AG10803 (cell line): ENCODE measurements at places on chromosomes 3 and 15.

DNA sequence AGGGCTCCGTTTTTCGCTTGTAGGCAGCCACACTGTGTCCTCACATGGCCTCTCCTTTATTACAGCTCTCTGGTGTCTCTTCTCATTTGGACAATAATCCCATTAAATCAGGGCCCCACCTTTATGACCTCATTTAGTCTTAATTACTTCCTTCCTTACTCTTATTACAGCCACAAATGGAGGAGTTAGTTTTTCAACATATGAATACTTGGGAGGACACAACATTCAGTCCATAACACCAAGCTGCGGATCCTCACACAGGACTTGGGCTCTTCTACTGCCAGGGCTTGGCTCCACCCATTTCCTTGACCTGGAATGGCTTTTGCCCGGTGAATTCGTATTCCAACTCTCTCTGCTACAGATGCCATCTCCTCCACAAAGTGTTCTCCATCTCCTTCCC, 74.3 kb upstream of the SLC7A14 start:
- no peak for DNase-seq

- no peak for DNase-seq
Measured at GRCh38 chr15:90711418-90711824, 5.7 kb upstream of the BLM start.

GRCh38 chr3:143810953-143811265, 37.4 kb downstream of the SLC9A9 start:
- no peak for DNase-seq

- DNase-seq, result no peak
Measured at GRCh38 chr3:196414469-196414868, 17.8 kb downstream of the UBXN7 start.

DNA sequence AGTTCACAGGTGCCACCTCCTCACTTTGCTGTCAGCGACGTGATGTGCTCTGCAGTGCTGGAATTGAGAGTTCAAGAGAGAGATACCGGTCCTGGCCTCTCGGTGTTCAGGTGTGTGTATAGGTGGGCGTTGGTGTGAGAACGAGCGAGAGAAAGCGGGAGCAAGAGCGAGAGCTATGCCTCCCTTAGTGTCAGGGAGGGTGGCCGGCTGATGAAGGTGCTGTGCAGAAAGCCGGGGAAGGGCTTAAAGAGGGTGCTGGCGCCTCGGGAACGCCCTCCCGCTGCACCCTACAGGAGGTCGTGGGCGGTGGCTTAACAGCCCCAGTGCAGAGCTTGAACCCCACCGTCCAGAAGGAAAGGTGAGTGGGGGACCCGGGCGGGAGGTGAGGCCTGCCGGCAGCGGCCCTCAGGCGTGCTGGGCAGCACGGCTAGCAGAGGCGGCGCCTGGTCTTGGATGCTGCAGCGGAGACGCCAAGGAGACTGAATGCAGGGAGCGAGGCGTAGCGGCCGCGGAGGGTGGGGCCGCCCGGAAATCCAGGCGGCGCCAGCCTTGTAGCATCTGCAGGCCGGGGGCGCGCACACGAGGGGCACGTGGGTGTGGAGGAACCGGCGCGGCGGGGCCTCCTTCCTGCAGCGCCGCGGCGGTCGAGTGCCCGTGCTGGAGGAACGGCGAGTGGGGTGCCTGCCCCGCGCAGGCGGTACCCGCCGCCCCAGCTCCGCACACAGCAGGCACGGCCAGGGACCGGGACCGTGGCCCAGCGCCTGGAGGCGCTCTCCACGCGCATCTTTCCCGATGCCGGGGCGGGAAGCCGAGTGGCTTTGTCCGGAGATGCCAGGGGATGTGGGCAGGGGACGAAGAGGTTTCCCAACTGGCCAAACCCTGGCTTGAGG, 246.8 kb upstream of the TOPAZ1 start:
- peak; percentile 43 for DNase-seq

DNA sequence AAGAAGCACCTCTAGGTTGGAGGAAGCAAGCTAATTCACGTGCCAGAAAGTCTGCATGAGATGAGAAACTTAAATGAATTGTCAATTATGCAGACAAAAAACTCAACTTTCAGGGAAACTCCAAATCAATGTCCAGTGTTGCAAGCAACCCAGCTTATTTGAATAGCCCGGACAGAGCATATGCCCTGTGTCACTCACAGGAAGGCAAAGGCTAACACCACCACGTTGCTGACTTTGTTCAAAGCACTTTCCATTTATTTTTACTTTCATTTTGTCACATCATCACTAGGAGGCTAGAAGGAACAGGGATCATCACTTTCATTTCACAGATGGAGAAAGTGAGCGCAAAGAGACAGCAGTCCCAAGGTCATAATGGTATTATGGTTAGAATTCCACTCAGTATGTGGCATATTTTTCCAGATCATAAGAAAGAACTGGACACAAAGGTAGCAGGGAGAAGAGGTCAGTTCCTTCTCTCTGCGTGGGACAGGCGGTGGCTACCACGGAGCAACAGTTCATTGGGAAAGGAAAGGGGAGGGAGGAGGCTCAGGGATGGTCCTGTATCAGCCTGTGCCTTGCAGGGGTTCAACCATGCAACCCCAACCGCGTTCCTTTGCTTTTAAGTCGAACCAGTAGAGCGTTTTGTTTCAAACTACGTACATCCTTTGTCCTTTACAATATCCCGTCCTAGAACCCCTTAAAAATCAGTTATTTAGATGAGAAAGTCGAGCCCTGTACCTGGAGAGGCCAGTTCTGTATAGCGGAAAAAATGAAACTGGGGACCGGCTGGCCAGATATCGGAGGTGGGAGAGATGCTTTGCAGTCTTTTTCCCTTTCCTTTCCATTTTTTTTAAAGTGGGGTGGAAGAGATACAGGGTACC, 1.1 kb downstream of the HEG1 start:
- peak; percentile 67 for DNase-seq

GRCh38 chr15:85624291-85624801, 170.4 kb downstream of the KLHL25 start:
- DNase-seq, result peak; percentile 61

GRCh38 chr15:70172124-70172523, 74.4 kb upstream of the TLE3 start:
- DNase-seq, result no peak

GRCh38 chr3:152100491-152101132, 168.1 kb upstream of the MBNL1 start:
- DNase-seq, result no peak

GRCh38 chr3:31880020-31880419, 101.0 kb downstream of the OSBPL10 start:
- DNase-seq, result peak; percentile 27

DNA sequence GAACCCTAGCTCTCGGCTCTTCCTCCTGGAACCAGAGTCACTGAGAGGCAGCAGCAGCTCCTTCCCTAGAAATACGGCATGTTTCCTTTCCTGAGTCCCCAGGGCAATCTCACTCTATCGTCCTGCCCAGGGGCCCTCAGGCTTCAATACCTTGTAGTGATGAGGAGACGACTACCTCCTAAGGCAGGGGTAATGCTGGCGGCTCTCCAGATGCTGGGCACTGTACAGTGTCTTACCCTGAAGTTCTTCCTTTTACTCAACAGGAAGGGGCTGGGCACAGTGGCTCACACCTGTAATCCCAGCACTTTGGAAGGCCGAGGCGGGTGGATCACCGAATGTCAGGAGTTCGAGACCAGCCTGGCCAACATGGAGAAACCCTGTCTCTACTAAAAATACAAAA, 13.5 kb downstream of the TMEM44 start:
- no peak for DNase-seq

DNA sequence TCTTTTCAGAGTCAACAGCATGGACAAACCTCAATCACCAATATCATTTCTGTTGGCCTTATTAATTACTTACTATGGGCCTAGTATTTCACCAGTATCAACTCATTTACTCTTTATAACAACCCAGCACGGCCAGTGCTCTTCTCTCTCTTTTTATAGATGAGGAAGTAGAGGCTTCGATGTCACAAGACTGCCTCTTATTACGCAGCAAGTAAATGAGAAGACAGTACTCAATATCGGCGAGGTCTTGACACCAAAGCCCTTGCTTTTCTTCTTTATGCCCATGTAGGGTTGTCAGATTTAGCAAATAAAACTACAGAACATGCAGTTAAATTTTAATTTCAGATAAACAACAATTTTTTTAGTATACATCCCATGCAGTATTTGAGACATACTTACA, 99.0 kb upstream of the KCNMB2 start:
- no peak for DNase-seq

- DNase-seq, result no peak
Measured at GRCh38 chr3:189863031-189863430, 231.8 kb downstream of the TP63 start.

DNA sequence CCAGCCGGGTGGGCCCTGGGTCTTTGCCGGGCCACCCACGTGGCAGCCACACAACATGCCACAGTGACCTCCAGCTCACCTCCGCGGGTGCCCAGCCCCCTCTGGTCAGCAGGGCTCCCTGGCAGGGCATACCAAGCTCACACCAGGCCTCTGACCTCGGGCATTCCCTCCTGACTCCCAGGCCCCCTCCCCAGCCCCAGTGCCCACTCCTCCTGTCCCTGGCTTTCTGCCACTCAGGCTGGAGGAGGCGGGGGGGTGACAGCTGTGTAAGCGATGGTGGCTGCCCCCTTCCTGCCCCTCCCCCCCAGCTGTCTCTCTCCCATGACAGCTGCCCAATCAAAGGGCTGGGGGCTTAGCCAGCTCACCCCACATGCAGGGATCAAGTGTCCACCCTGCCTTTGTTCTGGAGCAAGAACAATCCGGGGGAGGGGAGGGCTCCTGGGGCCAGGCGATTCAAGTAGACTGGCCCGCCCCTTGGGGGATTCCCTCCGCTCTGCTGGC, 3.3 kb downstream of the PCBP4 start:
- DNase-seq, result no peak

GRCh38 chr3:58141766-58142345, 68.9 kb downstream of the DNASE1L3 start:
- no peak for DNase-seq

GRCh38 chr3:41370307-41370706, 171.0 kb downstream of the CTNNB1 start:
- no peak for DNase-seq

GRCh38 chr3:76869726-76870384, 170.0 kb upstream of the ROBO2 start:
- DNase-seq, result no peak
